ENCODE measurements at places on chromosomes 3 and 15. TPM values are rescaled to one million over a fixed set of nuclear protein-coding genes. Genes with fewer than 3 reads are reported as not detected.

DNA sequence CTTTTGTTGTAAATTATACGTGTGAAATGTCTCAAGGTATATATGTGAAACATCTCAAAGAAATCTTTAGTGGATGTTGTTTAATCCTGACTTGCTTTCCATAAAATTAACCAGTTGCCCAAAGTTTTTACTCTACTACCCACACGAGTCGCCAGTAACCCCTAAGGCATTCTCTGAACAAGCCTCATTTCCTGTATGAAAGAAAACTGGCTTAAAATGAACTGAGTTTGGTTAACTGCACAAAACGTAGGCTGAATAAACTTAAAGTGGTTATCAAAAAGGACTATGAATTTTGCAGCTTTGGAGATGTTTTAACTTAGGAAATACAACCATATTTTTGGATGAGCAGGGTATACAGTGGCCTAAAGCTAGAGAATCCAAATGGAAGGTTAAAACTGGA is 2.7 kb upstream of the APPL1 start:
- no peak for DNase-seq

DNA sequence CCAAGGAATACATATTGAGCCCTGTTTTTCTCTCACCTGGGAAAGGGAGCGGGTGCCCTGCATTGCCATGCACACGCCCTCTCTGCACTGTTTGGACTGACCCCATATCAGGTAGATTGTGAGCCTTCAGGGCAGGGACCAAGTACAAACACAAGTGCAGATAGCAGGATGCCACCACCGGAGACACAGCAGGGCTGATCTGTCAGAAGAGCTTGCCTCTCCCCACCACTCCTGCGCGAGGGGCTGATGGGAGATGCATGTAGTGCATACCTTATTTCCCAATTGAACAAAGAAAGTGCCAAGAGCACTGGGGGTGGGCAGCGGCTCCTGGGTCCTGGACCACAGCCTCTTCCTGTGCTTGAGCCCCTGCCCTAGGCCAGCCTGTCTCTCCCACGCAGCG is 9.0 kb upstream of the SLCO2A1 start:
- no peak for DNase-seq

DNA sequence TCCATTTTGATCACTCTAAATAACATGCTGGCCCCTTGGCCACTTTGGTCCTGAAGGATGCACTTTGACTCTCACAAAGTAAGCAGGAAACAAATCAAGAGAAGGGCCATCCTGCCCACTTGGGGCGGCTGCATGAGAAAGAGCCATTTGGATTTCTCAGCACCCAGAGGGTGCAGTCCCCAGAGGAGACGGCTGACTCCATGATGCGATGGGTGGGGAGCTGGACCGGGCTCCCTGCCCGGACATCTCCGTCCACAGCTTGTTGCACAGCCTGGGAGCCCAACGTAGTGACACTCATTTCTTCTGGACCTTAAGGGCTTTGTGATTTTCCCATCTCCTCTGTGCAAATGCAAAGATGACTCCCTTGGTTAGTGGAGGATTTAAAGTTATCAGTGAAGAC is 4.0 kb upstream of the HRH1 start:
- DNase-seq: no peak

DNA sequence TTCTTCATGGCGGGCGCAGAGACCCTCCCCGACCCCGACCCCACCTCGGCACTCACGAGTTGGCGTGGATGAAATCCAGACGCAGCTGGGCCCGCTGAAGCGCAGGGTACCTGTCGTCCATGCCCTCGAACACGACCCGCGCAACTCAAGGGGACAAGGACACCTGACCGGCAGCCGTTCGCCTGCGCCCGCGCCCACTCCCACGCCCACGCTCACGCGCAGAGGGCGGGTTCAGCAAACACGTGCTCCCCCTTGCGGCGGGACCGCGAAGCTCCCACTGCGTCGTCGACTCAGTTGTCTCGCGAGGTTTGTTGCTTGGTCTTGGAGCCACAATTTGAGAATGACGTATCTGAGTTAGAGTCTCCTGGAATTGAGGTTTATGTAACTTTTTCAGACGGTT is at the start of gene MORC1:
MORC1 (minus strand) TSS at position 196 of the 400 bp plus-strand sequence; CDS start at position 121, 75 bp downstream.
- DNase-seq: no peak

GRCh38 chr3:29438580-29438979 is 157.7 kb downstream of the RBMS3 start:
- DNase-seq: no peak

Gene GPR160
- 0.31 TPM for total RNA-seq

DNA sequence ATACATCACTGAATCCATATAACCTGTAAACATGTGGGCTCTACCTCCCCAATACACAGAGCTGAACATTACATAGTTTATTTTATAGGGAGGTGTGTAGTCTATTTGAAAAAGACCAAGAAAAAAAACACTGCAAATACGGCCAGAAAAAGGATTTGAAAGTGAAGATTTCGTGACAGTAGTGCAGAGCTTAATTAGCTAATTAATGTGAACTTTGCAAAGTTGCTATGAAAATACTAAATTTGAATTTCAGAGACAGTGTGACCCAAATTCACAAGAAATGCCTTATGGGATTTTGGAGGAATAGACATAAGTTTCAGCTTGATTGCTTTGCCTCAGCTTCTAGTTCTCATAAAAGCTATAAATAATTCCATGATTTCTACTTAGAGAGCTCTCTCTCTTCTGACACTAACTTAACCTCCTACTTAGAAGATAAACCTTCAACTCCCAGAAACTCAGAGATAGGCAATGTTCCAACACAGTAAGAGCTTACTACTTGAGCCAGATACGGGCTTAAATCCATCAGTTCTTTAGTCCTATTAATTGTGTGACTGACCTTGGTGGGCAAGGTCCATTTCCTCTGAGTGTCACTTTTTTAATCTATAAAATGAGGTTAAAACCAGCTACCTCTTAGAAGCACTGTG is 87.3 kb upstream of the THBS1 start:
- no peak for DNase-seq

Gene CCDC80
- 57.4 TPM for total RNA-seq

DNA sequence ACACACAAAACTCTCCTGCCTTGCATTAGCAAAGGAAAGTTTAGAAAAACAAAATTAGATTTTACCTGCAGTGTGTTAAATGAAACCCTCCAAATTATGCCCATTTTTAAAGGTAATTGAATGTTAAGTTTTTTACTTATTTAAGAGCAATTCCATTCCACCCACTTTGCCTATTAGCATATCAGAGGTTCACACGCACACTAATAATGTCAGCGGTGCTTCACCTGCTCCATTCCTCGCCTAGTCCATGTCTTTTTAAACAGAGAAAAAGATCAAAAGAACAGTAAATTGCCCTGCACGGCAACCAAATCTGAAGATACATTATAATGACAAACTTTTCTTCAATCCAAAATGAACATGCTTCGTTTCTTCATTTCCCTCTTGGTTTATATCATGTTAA is 97.3 kb upstream of the LRRN1 start:
- no peak for DNase-seq

DNA sequence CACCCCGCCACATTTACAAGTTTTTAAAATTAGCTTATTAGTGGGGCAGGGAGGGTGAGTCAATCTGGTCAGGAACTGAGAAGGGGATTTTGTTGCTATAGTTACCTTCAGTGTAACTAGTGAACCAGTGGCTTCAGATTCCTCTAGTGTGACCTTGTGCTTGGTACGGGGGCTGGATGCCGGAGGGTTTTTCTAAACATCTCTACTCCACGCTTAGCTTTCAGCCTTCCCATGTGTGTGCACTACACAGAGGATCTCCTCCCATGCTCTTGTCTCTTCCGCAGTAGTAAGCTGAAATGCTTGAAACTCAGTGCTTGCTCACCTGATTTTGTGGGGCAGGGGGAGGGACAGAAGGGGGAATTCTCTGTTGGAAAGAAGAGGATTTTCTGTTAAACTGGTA is 67.9 kb upstream of the AKAP13 start:
- peak; percentile 16 for DNase-seq

GRCh38 chr3:79019137-79019923 is 748.5 kb downstream of the ROBO1 start:
- peak; percentile 90 for DNase-seq

Gene SERPINI1
- total RNA-seq: 1.6 TPM

DNA sequence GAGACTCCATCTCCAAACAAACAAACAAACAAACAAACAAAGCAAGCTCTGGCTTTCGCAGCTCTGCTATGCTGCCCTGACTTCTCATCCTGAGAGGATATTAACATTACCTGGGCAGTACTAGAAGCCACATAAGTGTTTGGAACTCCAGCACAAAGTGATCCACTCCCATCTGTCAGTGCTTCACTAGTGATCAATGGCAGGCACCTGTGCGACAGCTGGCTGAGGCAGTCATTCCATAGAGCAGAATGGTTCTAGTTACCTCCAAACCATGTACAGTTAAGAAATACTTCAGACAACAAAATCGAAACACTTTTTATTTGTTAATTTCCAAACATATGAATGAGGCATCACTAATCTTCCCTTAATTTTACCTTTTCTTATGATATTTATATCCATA is 2.8 kb upstream of the MB21D2 start:
- DNase-seq: peak; percentile 60

- no peak for DNase-seq
Measured at GRCh38 chr15:88400591-88401250, 66.5 kb downstream of the MRPL46 start.

GRCh38 chr15:70491201-70491621 is 272.1 kb downstream of the UACA start:
- no peak for DNase-seq

DNA sequence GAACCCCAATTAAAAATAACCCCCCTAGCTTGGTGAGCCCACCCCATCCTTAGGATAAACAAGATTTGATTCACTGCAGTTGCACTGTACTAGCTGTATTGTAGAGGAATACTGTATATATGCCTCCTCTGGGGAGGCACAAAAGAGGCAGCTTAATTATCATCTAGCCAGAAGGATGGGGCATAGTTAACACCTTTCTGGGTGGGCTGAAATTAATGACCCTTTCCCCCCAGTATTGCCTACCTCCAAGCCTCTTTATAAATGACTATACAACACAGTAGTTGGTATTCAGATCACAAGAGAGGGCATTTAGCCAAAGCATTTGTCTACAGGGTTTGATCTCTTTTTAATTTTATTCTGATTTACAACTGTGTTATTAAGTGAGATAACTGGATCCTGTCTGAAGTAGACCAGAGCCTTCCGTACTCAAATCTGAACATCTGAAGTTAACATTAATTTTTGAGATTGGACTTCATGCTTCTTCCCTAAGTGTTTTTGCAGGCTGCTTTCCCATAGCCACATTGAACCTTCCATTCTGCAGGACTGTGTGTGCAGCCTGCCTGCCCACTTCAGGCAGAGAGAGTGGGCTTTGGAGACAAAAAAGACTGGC is 807.0 kb upstream of the ARRDC4 start:
- DNase-seq: no peak

Gene CFAP100
- total RNA-seq: not detected

GRCh38 chr15:69145149-69145693 is 15.2 kb upstream of the GLCE start:
- DNase-seq: no peak

- peak; percentile 18 for DNase-seq
Measured at GRCh38 chr3:131036200-131036816, 9.6 kb downstream of the NEK11 start.

Gene FOXB1
- total RNA-seq: not detected

DNA sequence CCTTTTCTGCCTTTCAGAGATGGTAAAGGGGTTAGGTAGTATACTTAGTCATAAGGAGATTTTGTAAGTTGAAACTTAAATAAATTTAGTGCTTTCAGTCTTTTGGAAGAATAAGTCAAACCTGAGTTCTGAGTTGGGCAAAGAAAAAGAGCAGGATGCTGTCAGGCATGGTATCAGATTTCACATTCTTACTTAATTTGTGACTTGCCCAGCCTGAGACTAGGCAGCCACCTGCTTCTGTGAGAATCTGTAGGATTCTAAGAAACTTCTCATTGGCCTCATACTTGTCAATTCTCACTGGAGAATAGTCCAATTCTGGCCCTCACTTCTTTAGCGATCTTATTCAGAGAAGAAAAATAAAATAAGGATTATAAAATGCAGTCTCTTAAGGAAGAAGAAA is 577.5 kb downstream of the DIPK2A start:
- peak; percentile 38 for DNase-seq

- no peak for DNase-seq
Measured at GRCh38 chr15:68409736-68410370, 22.1 kb downstream of the ITGA11 start.

GRCh38 chr3:72636969-72637597 is 211.2 kb downstream of the SHQ1 start:
- no peak for DNase-seq

DNA sequence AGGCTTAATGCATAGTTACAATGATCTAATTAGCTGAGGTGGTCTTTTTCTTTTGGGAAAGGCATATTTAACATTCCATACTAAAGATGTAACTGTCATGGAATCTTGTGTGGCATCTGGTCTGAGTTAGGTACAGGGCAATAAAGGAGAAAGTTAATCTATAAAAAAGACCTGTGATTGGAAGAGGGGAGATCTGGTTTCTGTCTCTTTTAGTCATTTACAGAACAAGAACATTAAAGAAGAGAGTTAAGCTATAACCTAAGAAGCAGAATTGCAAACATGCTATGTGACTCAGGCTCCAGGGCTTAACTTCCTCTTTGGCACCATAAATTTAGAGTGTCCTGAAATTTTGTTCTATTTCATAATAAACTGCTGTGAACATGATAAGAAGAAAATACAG is 47.2 kb upstream of the MME start:
- no peak for DNase-seq

DNA sequence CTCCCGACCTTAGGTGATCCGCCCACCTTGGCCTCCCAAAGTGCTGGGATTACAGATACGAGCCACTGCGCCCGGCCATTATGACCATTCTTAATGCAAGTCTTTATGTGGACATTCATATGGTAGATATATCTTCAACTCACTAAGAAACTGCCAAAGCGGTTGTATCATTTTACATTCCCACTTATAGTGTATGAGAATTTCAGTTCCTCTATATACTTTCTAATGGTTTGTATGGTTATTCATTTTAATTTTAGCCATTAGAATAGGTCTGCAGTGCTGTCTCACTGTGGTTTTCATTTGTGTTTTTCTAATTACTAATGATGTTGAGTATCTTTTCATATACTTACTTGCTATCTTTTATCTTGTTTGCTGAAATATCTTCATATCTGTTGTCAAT is 32.5 kb downstream of the TCF12 start:
- DNase-seq: no peak

GRCh38 chr15:70034596-70034995 is 63.1 kb downstream of the TLE3 start:
- no peak for DNase-seq

Gene PRKAR2A
- 41.8 TPM for total RNA-seq

Gene SLC28A2
- not detected for total RNA-seq

- no peak for DNase-seq
Measured at GRCh38 chr3:124230998-124231397, 239.1 kb upstream of the ROPN1 start.

Gene SOX2
- not detected for total RNA-seq

DNA sequence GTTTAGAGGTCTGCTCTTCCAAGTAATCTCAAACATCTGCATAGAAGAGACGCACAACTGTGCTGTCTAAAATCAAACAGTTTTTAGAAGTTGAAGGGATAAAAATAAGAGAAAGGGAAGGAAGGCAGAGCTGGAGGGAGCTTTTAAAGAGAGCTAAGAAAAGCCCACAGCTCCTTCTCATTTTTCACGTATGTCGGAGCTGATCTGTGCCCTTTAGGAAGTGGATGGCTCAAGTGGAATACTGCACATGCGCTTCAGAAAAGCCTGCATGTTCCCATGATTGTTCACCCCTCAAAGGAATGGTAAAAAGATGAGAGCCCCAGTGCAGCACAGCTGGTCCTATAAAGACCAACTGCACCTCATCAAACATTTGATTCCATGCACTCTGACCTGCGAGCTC is 207.2 kb downstream of the ADAMTS17 start:
- no peak for DNase-seq

Gene MST1
- 10.8 TPM for total RNA-seq

Gene SLC33A1
- 31.6 TPM for total RNA-seq

Gene GXYLT2
- total RNA-seq: 66.4 TPM

GRCh38 chr15:59349680-59350420 is 22.8 kb downstream of the MYO1E start:
- peak; percentile 54 for DNase-seq

Data from myocyte (in vitro differentiated cells).